NCI-H510A (cell line): ENCODE measurements at places on chromosomes 4 and X.
A peak's percentile ranks its signal among the peaks of the same experiment; 100 is the strongest.

DNA sequence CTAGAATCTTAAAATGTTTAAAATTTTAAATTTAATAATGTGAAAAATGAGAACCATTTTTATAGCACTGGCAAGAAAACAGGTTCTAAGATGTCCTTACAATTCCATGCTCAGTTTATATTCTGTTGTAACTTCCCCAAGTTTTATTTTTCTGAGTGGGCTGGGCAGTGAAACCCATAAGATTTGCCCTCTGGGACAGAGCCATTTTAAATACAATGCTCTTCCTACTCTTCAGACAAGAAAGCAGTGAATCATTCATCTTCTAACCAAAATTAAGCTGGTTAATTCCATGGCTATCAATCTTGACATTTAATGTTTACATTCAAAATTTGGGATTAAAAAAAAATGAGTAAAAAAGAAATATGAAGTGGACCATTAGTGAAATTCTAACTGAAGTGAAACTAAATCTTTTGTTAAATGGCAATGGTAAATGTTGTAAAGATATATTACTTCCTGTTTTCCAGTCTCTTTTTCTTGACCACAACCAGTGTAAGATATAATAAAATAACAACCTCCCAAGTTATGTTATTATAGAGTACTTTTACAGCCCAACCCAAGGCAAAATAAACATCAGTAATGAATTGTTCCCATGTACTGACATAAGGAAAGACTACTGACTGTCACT lies 37.2 kb upstream of the PTPN13 start:
- no peak for DNase-seq

- no peak for DNase-seq
These were observed 1003.2 kb downstream of the C4orf33 start for GRCh38 chr4:130099105-130099504.

DNA sequence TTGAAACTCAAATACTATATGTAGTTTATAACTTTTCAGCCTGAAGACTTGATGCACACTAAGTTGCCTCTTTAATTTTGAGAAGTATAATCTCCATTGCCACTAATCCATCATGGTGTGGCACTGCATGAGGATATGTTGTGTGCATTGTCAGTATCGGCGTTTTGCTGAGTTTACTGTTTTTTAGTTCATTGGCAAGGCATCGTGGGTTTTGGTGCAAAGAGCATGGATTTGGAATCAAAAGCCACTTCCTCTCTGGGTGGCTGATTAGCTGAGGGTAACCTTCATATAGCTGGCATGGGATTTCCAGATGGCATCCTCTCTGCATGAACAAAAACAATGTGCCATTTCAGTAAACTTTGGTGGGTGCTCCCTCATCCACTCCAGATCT lies 38.7 kb downstream of the FHL1 start:
- DNase-seq: no peak

DNA sequence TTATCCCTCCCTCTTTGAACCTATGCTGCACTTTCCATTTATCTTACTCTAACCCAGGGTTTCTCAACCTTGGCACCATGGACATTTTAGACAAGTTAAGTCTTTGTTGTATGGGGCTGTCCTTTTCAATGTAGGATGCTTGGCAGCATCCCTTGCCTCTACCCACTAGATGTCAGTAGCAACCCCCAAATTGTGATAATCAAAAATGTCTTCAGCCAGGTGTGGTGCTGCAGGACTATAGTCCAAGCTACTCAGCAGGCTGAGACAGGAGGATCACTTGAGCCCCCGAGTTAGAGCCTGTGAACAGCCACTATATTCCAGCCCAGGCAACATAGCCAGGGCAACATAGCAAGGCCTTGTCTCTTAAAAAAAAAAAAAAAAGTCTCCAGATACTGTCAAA lies 7.0 kb downstream of the LRCH2 start:
- DNase-seq: no peak

GRCh38 chr4:102064747-102065442 lies 274.4 kb downstream of the BANK1 start:
- DNase-seq: no peak

- DNase-seq: no peak
These were observed 55.7 kb upstream of the CDKN2AIP start for GRCh38 chr4:183388777-183389176.

GRCh38 chr4:173013232-173013930 lies 155.2 kb upstream of the GALNT7 start:
- no peak for DNase-seq

GRCh38 chr4:5753766-5754528 lies 42.9 kb downstream of the EVC start:
- DNase-seq: no peak

- no peak for DNase-seq
These were observed 13.4 kb upstream of the CHIC2 start for GRCh38 chr4:54077812-54078211.

- no peak for DNase-seq
These were observed 30.6 kb downstream of the LONRF3 start for GRCh38 chrX:119004920-119005524.

- no peak for DNase-seq
These were observed 202.6 kb downstream of the PCDH19 start for GRCh38 chrX:100207331-100208024.

DNA sequence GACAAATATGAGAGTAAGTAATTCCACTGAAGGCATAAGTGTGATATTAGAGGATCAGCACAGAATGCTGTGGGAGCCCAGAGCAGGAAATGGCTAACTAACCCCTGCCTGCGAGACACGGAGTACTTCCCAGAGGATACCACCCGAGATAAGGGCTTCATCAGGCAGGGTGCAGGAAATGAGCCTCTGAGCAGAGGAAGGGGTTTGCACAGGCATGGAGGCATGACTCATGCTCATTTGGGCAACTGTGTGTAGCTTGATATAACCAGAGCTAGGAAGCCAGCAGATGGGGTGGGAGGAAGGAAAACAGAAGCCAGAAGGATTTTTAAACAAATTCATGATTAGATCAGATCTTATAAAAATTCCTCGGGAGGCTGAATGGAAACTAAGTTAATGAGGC lies 70.0 kb upstream of the TSPAN5 start:
- no peak for DNase-seq

- no peak for DNase-seq
These were observed 141.4 kb downstream of the PPP3CA start for GRCh38 chr4:101205916-101206315.

GRCh38 chr4:16386711-16387320 lies 160.5 kb upstream of the TAPT1 start:
- no peak for DNase-seq

DNA sequence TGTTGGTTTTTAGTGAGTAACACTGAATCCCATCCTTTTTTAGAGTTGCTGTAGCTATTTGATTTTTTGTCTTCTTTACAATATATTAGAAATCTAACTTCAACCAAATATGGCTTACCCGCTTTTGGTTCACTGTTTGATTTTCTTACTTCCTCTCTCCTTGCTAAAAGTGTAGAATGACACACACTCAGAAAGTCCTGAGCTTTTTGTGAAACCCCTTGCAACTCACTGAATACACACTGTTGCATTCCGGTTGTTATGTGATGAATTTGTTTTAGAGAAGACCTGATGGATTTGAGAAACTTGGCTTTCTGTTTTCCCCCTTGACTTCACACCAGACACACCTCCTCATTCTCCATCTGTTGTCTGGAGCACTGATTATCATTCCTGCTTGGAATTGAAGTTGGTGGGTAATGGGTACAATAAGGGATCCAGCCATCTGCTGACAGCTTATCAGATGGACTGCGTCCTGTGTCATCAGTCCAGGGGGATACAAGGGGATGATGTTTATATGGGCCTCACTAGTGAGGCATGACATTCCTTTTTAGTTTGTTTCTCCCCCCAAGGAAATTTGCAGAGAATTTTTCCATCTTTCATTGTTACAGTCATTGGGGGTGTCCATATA lies 5.2 kb downstream of the TMEM164 start:
- DNase-seq: no peak

DNA sequence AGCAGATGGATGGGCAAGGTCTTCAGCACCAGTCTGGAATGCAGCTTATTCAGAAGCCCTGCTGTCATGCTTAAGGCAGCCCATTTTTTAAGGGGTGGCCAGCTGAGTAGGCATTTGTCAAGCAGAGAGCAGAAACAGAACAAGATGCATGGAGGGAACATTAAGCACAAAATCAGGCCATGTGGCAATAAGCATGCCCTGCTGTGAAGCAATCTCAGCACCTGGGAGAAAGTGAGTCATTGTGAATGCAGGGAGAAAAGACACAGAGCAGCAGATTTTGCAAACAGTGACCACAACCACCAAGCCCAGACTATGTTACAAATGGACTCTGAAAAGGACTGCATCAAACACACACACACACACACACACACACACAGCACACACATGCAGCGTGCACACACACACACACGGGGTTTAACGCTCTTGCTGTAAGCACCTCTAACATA lies 94.1 kb upstream of the GALNT7 start:
- no peak for DNase-seq

DNA sequence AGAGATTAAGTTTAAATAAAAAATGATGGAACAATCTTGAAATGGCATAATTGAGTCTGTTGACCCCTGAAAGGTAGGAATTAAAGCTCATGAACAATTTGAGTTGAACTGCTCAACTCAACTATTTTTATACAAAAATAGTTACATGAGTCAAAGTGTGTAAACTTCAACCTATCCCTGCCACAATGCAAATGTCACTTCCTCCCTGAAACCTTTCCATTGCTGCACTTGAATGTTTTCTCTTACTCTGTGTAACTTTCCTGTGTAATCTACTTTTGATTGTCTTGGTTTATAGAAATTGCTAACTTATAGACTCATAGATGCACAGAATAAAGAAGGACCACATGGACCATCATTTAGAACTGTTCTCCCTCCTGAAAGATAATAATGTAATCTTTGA lies 218.5 kb downstream of the GBA3 start:
- DNase-seq: no peak

DNA sequence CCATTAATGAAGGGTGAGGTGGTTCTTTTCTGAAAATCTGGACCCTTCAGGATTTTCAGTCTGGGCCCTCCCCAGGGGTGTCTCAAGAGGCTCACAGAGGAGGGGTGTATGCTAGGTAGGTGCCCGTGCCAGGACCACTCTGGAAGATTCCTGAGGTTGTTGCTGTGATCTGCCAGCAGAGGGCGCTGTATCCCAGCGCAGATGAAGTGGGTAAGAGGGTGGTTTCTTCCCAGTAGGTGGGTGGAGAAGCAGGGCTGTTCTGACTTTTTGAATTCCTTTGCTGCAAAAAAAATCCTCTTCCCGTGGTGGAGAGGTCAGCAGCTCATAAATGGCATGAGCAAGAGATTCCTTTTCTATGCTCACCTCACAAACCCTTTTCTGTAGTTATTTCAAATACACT lies 51.1 kb downstream of the SCML1 start:
- no peak for DNase-seq

GRCh38 chrX:127884921-127885320 lies 167.3 kb downstream of the ACTRT1 start:
- DNase-seq: no peak

GRCh38 chr4:27770895-27771294 lies 910.3 kb downstream of the STIM2 start:
- no peak for DNase-seq

GRCh38 chrX:23451266-23451665 lies 116.6 kb downstream of the PTCHD1 start:
- no peak for DNase-seq

- DNase-seq: no peak
These were observed 159.6 kb downstream of the STIM2 start for GRCh38 chr4:27020203-27020602.

DNA sequence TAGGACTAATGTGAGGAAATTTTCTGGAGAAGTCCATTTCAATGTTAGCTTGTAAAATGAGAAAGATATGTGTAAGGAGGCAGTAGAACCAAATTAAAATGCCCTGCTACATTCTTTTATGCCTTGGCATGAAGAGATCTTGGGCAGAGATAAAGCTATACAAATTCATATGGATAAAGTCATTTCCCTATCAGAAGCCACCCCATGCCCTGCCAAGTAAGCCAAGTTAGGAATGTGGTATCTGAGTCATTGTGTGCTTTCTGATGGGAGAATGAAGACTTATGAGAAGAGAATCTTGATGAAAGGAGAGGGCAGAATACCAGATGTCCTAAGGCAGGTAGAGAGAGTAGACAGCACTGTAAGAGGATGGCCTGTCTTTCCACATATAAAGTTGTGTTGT lies 83.7 kb downstream of the TEX13A start:
- no peak for DNase-seq

- DNase-seq: no peak
These were observed 41.1 kb upstream of the HPGD start for GRCh38 chr4:174563399-174563798.

DNA sequence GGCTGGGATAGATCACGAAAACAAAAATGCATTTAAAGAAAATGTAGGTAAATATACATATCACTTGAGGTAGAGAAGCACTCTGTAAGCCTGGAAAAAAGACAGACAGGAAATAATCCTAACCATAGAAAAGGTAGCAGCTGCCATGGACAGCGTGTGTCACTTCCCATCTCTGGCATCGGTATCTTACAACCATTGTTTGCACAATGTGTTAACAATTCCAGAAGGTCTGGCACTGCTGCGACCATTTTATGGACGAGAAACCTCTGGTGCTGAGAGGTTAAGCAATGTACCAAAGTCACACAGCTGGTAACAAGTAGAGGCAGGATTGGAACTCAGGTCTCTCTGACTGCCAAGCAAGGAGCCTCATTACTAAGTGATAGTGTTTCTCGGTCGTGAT lies 1.7 kb upstream of the MTNR1A start:
- peak; percentile 17 for DNase-seq

- peak; percentile 15 for DNase-seq
These were observed 2761.5 kb downstream of the ARAP2 start for GRCh38 chr4:33482773-33483172.

DNA sequence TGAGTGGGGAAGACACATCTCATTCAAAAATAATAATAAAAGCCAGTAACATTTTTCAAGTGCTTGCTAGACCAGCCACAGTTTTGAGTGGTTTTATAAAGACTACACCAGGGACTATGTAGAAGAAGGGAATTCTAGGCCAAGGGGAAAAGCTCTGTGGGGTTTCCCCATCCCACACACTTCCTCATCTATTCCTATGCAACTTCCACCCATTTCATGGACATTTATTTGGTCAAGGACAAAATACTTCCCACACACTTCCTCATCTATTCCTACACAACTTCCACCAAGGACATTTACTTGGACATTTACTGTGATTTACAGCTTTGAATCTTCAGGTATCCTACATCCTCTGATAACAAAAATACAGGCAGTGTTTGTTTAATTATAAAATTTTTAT lies 86.5 kb upstream of the KLF3 start:
- DNase-seq: no peak

GRCh38 chr4:98232202-98232601 lies 29.0 kb upstream of the RAP1GDS1 start:
- no peak for DNase-seq

DNA sequence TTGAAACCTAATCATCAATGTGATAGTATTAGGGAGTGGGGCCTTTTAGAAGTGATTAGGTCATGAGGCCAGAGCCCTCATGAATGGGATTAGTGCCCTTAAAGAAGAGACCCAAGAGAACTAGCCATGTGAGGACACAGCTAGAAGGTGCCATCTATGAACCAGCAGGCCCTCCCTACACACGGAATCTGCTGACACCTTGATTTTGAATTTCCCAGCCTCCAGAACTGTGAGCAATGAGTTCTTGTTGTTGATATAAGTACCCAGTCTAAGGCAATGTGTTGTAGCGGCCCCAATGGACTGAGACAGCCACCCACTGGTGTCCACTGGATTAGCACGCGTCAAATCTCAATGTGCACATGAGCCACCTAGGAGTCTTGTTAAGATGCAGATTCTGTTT lies 8.4 kb upstream of the ADGRG2 start:
- no peak for DNase-seq
